ENCODE measurements at places on chromosomes 7 and 10.

DNA sequence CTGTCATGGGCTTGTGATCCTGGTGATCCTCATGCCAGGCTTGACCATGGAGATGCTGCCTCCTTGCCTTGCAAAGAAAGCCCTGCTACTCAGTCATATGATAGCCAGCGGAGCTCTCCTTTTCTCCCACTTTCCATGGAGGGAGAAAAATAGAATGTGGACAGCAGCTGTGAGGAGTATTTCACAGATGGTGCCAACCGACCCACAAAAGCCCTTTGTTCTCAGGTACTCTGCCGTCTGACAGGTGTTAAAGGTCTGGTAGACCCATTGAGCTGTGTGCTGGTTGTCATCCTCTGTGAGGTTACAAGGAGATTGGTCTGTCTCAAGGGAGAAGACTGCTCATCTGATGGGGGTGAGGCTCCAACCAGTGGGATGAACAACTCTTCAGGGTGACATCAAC, 29.5 kb upstream of the COBL start:
- no peak for DNase-seq

DNA sequence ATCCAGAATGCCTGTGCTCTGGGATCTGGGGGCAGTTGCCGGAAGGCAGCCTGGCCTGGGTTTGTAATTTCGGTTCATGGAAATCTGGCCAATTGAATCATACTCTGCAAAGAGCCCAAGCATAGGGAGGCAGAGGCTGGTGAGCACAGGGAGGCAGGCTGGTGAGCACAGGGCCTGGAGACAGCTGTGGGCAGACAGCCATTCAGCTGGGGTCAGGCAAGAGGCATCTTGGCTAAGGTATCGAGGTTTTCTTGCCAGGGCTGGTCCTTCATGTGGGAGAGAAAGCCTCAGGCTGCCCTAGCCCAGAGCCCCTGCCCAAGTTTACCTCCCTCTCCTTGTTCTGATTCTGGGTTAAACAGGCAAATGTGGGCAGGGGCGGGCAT, 63.7 kb upstream of the BAIAP2L1 start:
- DNase-seq = no peak

GRCh38 chr10:35928748-35929147, 286.7 kb upstream of the FZD8 start:
- DNase-seq = no peak

- DNase-seq = no peak
Measured at GRCh38 chr7:28018020-28018419, 162.6 kb downstream of the JAZF1 start.

DNA sequence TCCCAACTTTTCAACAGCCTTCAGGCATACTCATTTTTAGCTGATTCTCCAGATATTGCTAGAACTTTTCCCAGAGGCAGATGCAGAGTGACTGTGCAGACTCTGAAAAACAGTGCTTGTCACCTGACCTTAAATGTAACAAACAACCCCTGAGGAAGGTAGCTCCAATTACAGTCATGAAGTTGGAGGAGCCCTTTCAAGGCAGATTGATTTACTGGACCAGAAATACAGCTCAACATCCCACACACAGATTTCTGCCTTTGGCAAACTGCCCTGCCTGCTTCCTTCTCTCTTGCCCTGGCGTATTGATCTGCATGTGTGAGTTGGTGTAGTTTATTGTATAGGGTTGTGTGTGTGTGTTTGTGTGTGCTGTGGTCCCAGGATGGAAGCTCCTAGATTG, 38.5 kb downstream of the PYROXD2 start:
- no peak for DNase-seq

Data from astrocyte of the spinal cord (primary cell).